ENCODE measurements at places on chromosomes 6 and 20.

GRCh38 chr6:13611715-13612114 is 3.4 kb upstream of the NOL7 start:
- DNase-seq: no peak

- no peak for DNase-seq
Observed at GRCh38 chr6:39770446-39770845, 21.7 kb upstream of the DAAM2 start.

DNA sequence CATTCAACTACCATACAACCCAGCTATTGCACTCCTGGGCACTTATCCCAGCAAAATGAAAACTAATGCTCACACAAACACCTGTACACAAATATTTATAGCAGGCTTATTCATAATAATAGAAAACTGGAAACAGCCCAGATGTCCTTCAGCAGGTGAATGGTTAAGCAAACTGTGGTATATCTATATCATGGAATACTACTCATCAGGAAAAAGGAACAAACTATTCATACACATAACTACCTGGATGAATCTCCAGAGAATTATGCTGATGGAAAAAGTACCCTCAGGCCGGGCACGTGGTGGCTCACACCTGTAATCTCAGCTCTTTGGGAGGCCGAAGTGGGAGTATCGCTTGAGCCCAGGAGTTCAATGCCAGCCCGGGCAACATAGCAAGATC is 3.8 kb upstream of the BLTP3A start:
- DNase-seq: no peak

- DNase-seq: no peak
Observed at GRCh38 chr20:8805737-8806442, 263.0 kb upstream of the PLCB4 start.

- no peak for DNase-seq
Observed at GRCh38 chr20:36604952-36605398, 604 bp upstream of the RAB5IF start.

GRCh38 chr6:143609972-143610371 is 67.8 kb upstream of the PHACTR2 start:
- no peak for DNase-seq

DNA sequence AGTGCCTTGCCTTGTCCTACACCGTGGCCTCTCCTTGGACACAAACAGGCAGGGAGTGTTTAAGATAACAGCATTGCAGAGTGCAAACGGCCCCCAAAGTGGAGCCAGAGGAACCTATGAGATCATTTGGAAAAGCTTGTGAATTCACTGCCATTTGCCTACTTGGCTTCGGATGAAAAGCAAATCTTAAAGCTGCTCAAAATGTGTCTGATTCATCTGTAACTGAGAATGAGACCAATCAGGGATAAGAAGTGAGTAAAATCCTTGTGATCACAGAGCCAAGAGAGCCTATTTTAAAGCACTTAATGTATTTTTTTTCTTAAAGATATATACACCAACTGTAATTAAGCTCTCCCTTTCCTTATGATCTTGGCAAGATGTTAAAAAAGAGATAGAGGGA is 65.7 kb upstream of the BACH2 start:
- DNase-seq: peak; percentile 38

- DNase-seq: no peak
Observed at GRCh38 chr6:133115946-133116345, 125.2 kb upstream of the EYA4 start.

GRCh38 chr6:139289233-139289632 is 2.6 kb downstream of the TXLNB start:
- no peak for DNase-seq

GRCh38 chr6:131070061-131070460 is 7.0 kb upstream of the EPB41L2 start:
- no peak for DNase-seq

GRCh38 chr20:63167918-63168520 is 47.9 kb downstream of the YTHDF1 start:
- DNase-seq: no peak

DNA sequence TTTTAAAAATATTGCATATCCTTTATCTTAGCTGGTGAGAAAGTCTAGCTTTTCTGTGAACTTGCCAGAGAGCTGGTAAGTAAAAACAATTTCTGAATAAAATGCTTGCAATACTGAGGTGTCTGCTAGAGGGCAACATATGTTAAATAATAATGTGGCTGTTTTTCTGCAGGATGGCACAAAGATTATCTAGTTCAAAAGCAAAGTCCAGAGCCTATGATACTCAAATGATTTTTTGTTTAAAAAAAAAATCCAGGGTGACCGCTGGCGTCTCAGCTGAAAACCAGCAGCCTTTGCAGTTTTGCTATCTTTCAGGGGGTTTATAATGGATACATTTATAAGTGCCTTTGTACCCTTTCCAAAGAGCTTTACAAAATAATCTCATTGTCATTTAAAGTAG is 194.9 kb downstream of the PHACTR1 start:
- DNase-seq: no peak

DNA sequence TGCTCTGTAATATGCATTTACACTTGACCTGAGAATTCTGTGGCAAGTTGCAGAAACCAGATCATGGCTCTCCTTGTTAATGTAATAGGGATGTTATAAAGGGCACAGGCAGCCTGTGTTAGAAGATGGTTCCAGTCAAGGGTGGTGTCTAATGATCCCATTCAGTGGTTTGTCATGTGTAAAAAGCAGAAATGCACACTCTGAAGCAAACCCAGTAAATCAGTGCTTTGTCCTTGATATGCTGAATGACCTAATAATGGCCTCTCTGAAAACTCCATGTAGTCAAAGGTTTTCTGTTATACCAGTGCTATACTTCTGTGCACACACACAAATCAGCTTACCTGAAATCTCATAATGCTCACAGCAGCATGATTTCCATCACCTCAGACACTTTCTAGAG is 66.2 kb downstream of the SOBP start:
- no peak for DNase-seq

DNA sequence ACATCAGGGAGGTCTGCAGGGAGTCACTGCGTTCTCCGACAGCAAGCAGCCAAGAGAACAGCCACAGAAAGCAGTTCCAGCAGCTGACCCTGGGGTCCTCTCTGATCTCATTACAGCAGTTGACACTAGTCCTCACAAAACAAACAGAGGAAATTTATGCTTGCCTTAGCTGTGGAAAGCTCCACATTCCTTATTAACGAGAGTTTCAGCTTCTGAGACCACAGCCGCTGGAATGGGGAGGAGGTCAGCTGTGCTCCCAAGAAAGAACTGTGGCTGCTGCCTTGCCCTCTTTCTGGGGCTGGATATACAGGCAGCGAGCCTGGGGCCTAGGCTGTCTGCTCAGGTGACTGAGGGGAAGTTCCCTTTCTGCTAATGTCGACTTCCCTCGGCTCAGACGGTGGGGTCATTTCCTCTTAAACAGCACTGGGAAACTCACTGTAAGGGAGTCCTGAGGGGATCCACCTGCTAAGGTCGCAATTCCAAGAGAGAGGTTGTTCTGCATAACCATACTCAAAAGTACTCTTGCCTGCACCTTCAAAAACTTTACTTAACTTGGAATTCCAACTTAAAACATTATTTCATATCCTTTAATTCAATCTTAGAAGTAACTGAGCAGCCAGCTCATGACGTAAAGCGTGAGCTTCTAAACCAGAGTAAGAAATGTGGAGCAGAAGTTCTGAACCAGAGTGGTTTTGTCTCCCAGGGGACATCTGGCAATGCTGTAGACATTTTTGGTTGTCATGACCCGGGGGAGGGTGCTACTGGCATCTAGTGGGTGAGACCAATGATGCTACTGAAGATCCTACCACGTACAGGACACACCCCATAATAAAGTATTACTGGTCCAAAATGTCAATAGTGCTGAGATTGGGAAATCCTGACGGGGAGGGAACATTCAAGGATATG is 80.3 kb downstream of the BACH2 start:
- no peak for DNase-seq

DNA sequence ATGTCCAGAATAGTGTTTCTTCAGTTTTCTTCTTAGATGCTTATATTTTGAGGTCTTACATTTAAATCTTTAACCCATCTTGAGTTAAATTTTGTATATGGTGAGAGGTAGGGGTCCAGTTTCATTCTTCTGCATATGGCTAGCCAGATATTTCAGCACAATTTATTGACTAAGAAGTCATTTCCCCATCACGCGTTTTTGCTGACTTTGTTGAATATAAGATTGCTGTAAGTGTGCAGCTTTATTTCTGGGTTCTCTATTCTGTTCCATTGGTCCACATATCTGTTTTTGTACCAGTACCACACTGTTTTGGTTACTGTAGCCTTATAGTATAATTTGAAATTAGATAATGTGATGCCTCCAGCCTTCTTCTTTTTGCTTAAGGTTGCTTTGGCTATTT is 179.6 kb downstream of the AKAP7 start:
- no peak for DNase-seq

DNA sequence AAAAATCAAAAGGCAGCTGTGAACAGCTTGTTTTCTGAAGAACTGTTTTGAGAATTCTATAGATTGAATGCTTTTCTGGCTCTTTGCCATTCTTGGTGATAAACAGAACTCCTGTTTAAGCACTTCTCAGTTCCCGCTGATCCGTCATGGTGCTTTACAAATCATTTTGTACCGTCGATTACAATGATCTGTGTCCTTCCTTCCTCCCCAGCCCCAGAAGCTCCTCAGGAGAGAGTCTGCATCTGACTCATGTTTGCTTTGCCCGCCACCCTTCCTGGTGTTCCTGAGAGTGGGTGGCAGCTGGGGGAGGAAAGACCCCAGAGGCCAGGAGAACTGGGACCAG is 538.6 kb upstream of the MARCKS start:
- no peak for DNase-seq

DNA sequence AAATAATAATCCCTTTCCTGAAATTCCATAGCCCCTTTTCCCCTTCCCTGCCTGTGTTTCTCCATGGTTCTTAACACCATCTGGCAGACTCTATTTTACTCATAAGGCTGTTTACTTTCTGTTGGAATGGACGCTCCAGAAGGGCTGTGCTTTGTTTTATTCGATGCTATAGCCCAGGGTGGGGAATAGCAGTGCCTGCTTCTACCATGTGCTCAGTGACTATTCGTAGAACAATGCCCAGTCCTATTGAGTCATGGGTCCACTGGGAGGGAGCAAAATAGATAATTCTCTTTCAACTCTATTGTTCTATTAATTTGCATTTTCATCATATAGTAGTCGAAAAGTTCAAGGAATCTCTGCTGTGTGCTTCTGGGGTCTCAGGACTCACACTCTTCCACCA is 565.1 kb downstream of the C6orf118 start:
- DNase-seq: no peak

DNA sequence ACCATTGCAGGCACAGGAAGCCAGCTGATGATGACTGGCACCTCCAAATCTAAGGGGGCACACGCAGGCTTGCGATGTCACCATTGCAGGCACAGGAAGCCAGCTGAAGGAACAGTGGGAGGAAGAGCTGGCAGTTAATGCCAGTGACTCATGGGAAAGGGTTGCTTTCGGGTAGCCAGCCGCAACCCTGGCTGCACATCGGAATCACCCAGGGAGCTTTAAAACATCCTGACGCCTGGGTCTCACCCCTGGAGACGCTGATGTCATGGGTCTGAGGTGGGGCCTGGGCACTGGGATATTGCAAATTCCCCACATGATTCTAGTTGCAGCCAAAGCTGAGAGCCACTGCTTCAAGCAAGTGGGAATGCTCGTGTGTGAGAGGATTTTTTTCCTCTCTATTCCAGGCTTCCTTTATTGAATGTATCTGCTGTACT is 16.1 kb upstream of the CCN6 start:
- peak; percentile 50 for DNase-seq

GRCh38 chr20:57705127-57705899 is 4.5 kb downstream of the PMEPA1 start:
- no peak for DNase-seq

GRCh38 chr6:26607434-26608230 is 10.9 kb downstream of the ABT1 start:
- peak; percentile 18 for DNase-seq

DNA sequence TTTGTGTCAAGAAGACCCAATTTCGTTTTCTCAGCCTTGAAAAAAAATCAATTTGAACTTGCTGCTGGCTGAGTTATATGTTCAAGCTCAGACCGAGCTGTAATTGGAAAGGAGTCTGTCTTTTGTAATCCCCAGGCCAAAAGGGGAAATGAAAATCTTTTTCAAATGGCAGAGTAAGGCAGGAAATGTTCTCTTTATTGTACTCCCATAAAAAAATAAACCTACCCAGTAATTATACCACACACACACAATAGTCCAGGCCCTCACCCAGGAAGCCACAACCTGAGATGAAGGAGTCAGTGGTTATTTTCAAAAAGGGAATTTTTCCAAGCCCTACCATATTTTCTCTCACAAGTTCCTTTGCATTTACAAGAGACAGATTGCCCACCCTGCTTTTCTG is 45.3 kb downstream of the CLIC5 start:
- DNase-seq: no peak

- no peak for DNase-seq
Observed at GRCh38 chr6:42279144-42279781, 61.6 kb upstream of the MRPS10 start.

- DNase-seq: no peak
Observed at GRCh38 chr6:144895313-144896278, 610.5 kb downstream of the UTRN start.

DNA sequence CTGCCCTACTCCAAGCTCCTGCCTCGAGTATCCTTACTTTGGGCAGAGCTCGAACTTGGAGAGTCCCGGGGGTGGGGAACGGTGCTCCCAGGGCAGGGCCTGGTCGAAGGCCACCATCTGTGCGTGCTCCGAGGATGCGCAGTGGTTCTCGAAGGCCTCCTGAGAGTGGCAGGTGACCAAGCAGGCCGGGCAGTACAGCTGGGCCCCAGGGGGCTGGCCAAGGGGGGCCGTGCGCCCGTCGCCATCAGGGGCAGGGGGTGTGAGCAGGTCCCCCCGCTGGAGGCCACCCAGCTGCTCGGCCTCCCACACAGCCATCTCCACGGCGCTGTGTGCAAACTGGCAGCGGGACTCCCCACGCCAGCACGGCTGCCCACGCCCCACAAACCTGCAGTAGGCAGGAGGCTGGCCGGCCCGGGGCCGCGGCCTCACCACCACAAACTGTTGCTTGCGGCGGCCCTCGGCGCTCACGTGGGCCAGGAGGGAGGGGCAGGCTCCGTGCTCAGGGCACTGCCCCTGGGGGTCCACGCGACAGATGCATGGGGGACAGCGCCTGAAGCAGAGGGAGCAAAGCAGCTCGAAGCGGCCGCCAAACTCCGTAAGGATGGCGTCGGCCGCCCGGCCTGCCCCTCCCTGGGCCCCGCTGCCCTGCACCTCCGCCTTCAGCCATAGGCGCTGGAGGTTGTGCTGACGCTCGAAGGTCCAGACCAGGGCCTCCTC is 1.8 kb downstream of the HELZ2 start:
- no peak for DNase-seq

DNA sequence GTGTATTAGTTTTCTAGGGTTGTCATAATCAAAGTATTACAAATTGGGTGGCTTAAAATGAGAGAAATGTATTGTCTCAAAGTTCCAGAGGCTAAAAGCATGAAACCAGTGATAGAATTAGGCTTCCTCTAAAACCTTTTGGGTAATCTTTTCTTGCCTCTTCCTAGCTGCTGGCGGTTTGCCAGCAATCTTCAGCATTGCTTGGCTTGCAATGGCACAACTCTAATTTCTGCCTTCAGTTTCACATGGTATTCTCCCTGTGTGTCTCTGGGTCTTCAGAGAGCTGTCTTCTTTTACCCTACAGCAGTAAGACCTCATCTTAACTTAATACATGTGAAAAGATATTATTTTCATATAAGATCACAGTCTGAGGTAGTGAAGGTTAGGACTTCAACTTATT is 479.1 kb upstream of the GJE1 start:
- DNase-seq: no peak

Measured in fibroblast of skin of left biceps (primary cell).